ENCODE measurements at places on chromosomes 1 and 21.

- no peak for DNase-seq
Measured at GRCh38 chr1:179036844-179037465, 11.3 kb downstream of the FAM20B start.

- DNase-seq, result no peak
Measured at GRCh38 chr1:98661544-98662355, at the start of gene SNX7. TSS of gene SNX7 (plus strand) at chr1:98661721. CDS start at chr1:98661732, 11 bp downstream.

DNA sequence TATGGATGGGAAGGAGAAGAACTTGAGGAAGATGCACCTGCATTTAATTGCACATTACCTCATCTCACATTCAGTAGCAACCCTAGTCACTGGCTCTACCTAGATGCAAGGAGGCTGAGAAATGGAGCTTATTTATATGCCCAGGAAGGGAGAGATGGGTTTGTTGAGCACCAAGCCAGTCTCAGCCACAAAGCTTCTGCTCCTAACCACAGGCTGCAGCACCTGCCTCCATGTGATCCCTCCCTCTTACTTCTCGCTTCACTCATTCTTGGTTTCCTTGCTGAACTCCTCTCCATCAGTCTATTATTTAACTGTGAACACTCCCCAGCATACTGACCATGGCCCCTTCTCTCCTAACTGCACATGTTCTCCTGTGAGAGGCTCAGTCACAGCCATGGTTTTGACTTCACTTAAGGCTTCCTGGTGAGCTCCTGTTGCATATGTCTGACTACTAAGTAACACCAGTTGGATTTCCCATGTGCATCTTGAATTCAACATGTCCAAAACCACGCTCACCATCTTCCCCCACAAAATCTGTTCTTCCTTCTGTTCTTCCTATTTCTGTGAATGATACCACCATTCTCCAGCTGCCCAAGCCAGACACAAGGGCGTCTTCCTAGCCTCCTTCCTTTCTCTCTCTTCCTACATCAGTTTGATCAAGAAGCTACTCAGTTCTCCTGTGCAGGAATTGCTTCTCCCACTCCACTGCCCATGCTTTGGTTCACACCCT, 139.8 kb downstream of the AK5 start:
- DNase-seq, result no peak

DNA sequence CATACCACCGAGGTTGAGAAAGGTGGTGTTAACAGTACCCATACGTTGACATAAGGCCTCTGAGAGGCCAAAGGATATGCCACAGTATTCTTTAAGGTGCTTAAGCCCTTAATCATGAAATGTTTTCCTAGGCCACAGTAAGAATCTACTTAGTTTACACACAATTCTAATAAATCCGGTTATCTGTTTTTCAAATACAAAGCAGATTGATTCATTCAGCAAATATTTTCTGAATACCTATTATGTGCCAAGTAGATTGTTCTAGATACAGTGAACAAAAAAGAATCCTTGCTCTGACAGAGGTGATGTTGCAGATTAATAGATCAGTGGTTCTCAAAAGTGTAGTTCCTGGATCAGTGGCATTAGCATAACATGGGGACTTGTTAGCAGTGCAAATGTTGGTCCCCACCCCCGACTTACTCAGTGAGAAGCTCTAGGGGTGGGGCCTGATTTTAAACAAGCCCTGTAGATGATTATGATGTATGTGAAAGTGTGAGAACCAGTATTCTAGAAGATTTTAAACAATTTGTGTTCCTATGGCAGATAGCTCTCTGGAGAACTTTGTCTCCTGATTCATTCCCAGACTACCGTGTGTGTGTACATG, 61.6 kb downstream of the NFIA start:
- DNase-seq, result no peak

GRCh38 chr1:93592551-93592949, 89.1 kb downstream of the BCAR3 start:
- no peak for DNase-seq

- DNase-seq, result no peak
Measured at GRCh38 chr1:200628223-200628881, 7.8 kb upstream of the KIF14 start.

DNA sequence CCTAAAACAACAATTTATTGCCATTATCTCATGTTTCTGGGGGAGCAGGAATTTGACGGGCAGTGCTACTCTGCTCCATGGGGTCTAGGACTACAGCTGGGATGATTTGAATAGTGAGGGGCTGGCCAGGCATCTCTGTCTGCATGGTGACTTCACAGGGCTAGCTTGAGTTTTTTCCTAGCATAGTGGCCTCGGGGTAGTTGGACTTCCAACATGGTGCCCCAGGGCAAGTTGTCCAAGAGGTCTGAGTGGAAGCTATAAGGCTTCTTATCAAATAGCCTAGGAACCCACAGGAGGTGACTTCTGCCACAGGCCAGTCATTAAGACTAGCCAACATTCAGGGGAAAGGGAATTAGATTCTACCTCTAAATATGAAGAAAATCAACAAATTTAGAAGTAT, 92.0 kb upstream of the WLS start:
- no peak for DNase-seq

- peak; percentile 86 for DNase-seq
Measured at GRCh38 chr1:202034683-202035462, 24.5 kb downstream of the ELF3 start.
